ENCODE measurements at places on chromosomes 3 and 15. TPM values are rescaled to one million over a fixed set of nuclear protein-coding genes. Genes with fewer than 3 reads are reported as not detected.

DNA sequence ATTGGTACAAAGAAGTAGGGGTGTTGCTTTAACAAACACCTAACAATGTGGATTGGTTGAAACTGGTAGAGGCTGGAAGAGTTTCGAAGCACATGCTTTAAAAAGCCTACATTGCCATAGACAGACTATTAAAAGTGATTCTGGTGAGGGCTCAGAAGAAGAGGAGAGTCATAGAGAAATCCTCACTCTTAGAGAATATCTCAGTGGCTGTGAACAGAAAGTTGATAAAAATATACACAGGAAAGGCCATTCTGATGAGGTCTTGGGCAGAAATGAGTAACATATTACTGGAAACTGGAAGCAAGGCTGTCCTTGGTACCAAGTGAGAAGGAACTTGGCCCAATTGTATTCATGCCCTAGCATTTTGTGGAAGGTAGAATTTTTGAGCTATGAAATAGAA, 173.7 kb upstream of the CRBN start:
- no peak for DNase-seq

DNA sequence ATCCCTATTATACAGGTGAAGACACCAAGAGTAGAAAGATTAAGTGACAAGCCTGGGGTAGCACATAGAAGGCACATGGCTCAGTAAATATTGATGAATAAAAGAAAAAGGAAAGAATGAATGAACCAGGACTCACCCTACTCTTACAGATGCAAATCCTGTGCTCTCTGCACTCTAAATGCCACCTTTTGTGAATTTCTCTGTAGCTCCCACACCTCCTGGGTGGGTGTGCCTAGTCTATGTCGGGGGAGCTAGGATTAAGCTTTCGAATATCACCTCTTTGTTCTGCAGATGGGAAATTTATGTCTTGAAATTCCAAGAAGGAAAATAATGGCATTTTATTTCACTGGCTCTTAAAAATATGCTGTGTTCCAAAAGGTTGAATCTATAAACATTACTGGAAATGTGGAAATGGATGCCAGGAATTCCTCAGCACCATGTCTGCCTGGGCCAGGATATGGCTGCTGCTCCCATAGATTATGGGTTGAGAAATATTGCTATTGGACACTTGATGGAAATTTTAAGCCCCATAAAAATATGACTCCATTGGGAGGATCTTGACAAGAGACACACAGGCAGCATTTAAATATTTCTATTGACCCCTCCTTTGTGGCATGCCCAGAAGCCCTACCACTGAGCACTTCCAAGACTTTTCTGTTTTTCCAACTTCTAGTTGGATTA, 43.3 kb downstream of the CCNB2 start:
- DNase-seq: no peak

DNA sequence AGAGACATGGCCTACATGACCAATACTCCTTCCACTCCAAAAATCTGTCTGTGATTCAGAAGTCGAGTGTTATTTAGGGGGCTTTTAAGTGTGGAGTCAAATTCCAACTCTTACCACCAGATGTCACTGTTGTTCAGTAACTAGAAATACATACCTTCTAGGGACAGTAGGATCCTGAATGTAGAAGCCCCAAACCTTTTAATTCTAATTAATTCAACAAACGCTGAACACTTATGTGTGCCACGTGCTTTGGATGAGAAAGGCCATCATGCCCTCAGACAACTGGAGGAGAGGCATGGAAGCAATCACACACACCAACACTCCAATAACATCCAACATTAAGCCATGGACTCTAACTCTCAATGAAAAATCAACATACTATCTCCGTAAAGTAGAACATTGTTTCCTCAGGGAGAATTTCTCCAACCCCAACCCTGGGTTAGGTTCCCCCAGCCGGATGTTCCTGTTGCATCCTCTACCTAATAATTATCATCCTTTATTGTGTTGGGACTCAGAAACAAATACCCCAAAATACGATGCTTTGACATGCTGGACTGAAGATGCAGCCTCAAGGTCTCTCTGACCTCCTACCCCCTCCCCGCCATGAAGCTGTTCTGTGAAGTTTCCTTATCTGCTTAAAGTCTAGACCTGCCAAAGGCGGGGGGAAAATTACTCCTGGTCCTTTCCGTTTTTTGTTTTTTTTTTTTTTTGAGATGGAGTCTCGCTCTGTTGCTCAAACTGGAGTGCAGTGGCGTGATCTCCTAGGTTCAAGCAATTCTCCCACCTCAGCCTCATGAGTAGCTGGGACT, 8.0 kb upstream of the CCDC13 start:
- peak; percentile 46 for DNase-seq

DNA sequence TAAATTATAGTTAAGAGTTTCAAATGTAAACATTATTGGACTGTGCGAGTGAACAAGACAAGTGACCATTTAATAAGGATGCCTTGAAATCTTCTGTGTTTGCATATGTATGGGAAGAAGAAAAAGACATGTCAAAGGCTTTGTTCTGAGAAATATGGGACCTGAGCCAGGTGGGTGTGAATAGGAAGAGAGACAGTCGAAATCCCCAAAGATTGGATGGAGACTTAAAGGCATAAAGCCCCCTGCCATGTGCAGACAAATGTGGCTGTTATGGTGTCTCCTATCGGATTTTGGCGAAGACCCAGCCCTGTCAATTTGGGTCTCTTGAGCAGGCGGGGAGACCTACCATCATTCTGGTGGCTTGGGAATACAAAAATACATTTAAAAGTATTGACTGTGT, 16.9 kb downstream of the FXR1 start:
- no peak for DNase-seq

DNA sequence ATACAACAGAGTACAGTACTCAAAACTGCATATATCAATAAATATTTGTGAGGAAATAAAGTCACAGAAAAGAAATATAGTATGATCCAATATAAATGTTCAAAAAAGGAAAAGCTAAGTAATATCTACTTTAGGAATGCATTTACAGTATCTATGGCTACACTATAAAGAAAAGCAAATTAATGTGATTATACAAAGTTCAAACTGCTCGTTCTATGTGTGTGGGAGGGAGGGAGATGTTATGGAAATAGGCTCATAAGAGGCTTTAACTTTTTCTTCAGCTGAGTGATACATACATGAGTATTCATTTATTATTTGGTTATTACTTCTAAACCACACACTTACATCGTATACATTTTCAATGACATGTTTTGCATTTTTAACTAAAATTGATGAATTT, 377.7 kb upstream of the AGTR1 start:
- no peak for DNase-seq

- no peak for DNase-seq
Observed at GRCh38 chr3:5331567-5332269, 144.2 kb downstream of the EDEM1 start.

- DNase-seq: no peak
Observed at GRCh38 chr3:34106879-34107278, 308.4 kb downstream of the PDCD6IP start.

DNA sequence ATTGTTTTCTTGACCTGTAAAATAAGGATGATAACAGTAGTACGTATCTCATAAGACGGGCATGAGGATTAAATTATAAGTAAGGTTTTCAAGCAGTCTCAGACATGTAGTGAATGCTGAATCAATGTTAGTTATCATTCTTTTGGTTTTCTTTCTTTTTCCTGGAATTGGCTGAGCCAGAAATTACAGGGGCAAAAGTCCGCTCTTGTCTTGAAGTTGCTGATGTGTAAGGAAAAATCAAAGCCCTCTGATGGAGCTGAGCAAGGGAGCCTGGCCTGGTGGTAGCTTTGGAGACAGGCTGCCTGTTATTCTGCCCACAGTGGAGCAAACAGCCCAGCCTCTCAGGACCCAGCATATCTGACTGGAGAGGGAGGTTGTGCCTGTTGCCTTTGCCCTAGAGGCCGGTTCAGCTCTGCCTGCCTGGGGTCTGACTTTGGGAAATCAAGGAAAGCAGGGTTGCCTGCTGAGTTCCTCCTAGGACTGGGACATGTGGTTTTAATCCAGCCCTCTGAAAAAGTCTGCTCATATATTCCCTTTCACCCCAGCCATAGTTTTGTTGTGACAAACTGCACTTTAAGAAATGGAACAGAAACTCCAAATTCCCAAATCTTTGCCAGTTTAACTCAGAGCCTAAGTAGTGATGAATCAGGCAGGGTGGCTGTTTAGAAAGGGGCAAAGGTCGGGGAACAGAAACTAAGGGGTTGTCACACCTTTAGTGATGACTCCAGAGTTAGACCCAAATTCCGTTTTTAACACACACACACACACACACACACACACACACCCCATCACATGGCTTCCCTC, 40.1 kb downstream of the GASK1A start:
- DNase-seq: no peak

GRCh38 chr3:46912986-46913385, 35.5 kb downstream of the PTH1R start:
- no peak for DNase-seq

DNA sequence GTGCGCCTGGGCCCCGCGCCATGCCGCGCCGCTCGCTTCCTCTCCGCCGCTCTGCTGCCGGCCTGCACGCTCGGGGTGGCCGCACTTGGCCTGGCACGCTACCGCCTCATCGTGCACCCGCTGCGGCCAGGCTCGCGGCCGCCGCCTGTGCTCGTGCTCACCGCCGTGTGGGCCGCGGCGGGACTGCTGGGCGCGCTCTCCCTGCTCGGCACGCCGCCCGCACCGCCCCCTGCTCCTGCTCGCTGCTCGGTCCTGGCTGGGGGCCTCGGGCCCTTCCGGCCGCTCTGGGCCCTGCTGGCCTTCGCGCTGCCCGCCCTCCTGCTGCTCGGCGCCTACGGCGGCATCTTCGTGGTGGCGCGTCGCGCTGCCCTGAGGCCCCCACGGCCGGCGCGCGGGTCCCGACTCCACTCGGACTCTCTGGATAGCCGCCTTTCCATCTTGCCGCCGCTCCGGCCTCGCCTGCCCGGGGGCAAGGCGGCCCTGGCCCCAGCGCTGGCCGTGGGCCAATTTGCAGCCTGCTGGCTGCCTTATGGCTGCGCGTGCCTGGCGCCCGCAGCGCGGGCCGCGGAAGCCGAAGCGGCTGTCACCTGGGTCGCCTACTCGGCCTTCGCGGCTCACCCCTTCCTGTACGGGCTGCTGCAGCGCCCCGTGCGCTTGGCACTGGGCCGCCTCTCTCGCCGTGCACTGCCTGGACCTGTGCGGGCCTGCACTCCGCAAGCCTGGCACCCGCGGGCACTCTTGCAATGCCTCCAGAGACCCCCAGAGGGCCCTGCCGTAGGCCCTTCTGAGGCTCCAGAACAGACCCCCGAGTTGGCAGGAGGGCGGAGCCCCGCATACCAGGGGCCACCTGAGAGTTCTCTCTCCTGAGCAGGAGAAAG, 951 bp downstream of the GPR62 start:
- no peak for DNase-seq

DNA sequence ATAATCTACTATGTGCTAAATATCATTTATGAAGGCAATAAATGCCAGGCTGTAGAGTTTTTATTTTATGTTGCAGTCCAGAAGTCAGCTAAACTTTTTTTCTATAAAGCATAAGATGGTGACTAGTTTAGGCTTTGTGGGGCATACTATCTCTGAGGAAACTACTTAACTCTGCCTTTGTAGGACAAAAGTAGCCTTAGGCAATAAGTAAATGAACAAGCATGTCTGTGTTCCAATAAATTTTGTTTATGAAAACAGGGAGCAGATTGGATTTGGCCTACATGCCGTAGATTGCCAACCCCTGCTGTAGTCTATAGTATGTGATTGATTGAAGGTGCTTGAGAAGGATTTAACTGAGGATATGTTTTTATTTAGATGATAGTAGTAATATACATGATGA, 502.5 kb upstream of the NAALADL2 start:
- no peak for DNase-seq

- no peak for DNase-seq
Observed at GRCh38 chr15:93239591-93239990, 150.6 kb upstream of the RGMA start.

- DNase-seq: no peak
Observed at GRCh38 chr15:62653122-62653521, 389.4 kb upstream of the TPM1 start.

DNA sequence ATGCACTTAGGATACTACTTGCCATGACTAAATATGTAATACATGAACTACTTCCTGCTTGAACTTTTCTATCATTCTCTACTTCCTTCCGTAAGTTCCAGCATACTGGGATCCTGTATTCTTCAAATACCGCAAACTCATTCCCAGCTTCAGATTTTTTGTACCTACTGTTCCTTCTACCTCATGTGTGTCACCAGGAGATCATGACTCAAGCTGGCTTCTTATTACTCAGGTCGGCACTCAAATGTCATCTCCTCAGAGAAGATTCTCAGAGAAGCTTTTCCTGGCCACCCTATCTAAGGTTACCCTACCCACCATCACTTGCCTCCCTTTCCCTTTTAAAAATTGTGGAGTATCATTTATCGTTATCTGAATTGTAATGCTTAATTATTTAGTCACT, 66.7 kb downstream of the RFX7 start:
- DNase-seq: no peak

DNA sequence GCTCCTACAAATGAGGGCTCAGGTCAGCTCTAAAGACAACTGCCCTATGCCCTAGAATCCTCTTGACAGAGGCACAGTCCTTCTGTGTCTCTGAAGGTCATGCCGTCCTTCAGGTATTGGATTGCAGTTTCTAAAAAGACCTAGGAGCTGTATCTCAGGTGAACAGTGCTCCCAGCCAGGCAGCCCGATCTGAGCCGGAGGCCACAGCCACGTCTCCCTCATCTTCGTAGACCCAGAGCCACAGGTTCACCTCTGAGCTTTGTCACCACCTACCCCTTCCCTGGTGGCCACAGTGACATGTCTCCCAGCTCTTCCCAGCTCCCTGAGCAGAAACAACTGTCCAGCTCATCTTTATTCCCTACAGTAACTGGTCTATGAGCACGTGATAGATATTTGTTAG, 228.0 kb downstream of the VPS13C start:
- no peak for DNase-seq

- DNase-seq: no peak
Observed at GRCh38 chr3:194031867-194032635, 103.9 kb upstream of the HES1 start.

GRCh38 chr3:97831140-97831539, 9.3 kb downstream of the CRYBG3 start:
- no peak for DNase-seq

- no peak for DNase-seq
Observed at GRCh38 chr3:194900854-194901522, 215.3 kb downstream of the FAM43A start.

CMTM6 gene
- total RNA-seq: 33.2 TPM

LRRC2 gene
- total RNA-seq: not detected

PP2D1 gene
- not detected for total RNA-seq

FGD5 gene
- 0.17 TPM for total RNA-seq

IL12A gene
- total RNA-seq: 5.3 TPM

EPHB1 gene
- total RNA-seq: 0.05 TPM

TM4SF4 gene
- total RNA-seq: not detected

C3orf85 gene
- total RNA-seq: not detected

SEMA3B gene
- 4.9 TPM for total RNA-seq

SH2D7 gene
- not detected for total RNA-seq

SEMA6D gene
- 0.02 TPM for total RNA-seq

All from NCI-H460 (cell line).